ENCODE measurements at places on chromosomes 4 and X. TPM values are rescaled to one million over a fixed set of nuclear protein-coding genes. Genes with fewer than 3 reads are reported as not detected.

KLKB1 gene
- total RNA-seq, result not detected

SH2D1A gene
- 26.8 TPM for total RNA-seq

ALB gene
- total RNA-seq, result not detected

GPC3 gene
- 1.3 TPM for total RNA-seq

NOCT gene
- total RNA-seq, result 16.5 TPM

TMPRSS11D gene
- not detected for total RNA-seq

S100P gene
- total RNA-seq, result 1.9 TPM

SYAP1 gene
- total RNA-seq, result 31.4 TPM

HTRA3 gene
- not detected for total RNA-seq

SASH3 gene
- total RNA-seq, result 126 TPM

HTN1 gene
- not detected for total RNA-seq

Data from activated CD4-positive, alpha-beta T cell treated with anti-CD3 and anti-CD28 coated beads for 36 hours (primary cell).